ENCODE measurements at places on chromosomes 5 and 9. TPM values are rescaled to one million over a fixed set of nuclear protein-coding genes. Genes with fewer than 3 reads are reported as not detected.

CAPSL gene
- total RNA-seq: not detected

INSL4 gene
- not detected for total RNA-seq

MYOZ3 gene
- 0.93 TPM for total RNA-seq

CCDC180 gene
- total RNA-seq: 3.4 TPM

CRHBP gene
- total RNA-seq: 0.58 TPM

PCDH1 gene
- total RNA-seq: 479 TPM

FGF18 gene
- total RNA-seq: not detected

SPATA31A6 gene
- not detected for total RNA-seq

ZNF658 gene
- total RNA-seq: 2.1 TPM

URM1 gene
- 45.1 TPM for total RNA-seq

FOXD4L4 gene
- total RNA-seq: 0.53 TPM

HK3 gene
- total RNA-seq: not detected

TGFBI gene
- 125 TPM for total RNA-seq

CARD19 gene
- total RNA-seq: 97.3 TPM

CDH10 gene
- 2.6 TPM for total RNA-seq

CER1 gene
- not detected for total RNA-seq

BHMT2 gene
- 0.76 TPM for total RNA-seq

ZNF608 gene
- total RNA-seq: 30.9 TPM

ACTBL2 gene
- 2.8 TPM for total RNA-seq

GPR150 gene
- 0.82 TPM for total RNA-seq

C5orf58 gene
- total RNA-seq: not detected

TBC1D9B gene
- total RNA-seq: 131 TPM

ENHO gene
- not detected for total RNA-seq

RIOK2 gene
- 14.9 TPM for total RNA-seq

STK32A gene
- total RNA-seq: not detected

TSSK1B gene
- not detected for total RNA-seq

CSF1R gene
- 0.10 TPM for total RNA-seq

TSTD2 gene
- total RNA-seq: 7.1 TPM

TOR1B gene
- 26.5 TPM for total RNA-seq

VCAN gene
- 70.5 TPM for total RNA-seq

SPATA31A3 gene
- not detected for total RNA-seq

All from glomerular endothelial cell (primary cell).